T-helper 2 cell (primary cell): ENCODE measurements at places on chromosomes 1 and 21.
A peak's percentile ranks its signal among the peaks of the same experiment; 100 is the strongest.

DNA sequence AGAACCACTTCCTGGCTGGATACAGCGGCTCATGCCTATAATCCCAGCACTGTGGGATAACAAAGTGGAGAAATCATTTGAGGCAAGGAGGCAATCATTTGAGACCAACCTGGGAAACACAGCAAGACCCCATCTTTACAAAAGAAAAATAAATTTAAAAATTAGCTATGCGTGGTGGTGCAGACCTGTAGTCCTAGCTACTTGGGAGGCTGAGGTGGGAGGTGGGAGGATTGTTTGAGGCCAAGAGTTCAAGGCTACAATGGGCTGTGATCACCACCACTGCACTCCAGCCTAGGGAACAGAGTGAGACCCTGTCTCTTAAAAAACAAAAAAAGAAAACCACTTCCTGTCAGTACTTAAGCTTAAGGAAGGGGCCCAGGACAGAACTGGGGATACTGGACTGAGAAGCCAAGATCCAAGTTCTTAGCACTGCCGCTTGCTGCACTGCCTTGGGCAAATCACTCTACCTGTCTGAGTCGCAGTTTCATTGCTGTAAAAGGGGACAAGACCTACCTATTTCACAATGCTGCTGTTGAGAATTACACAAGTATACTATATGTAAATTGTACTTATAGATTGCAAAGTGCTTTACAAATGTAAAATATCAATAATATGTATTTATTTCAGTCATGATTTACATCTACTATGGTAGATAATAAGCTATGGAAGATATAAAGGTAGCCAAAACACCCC is 154.9 kb downstream of the RERE start:
- DNase-seq: no peak

- DNase-seq: no peak
Observed at GRCh38 chr1:84737590-84737989, 47.3 kb upstream of the SSX2IP start.

GRCh38 chr1:31154632-31155215 is 85.0 kb downstream of the NKAIN1 start:
- peak; percentile 2 for DNase-seq

DNA sequence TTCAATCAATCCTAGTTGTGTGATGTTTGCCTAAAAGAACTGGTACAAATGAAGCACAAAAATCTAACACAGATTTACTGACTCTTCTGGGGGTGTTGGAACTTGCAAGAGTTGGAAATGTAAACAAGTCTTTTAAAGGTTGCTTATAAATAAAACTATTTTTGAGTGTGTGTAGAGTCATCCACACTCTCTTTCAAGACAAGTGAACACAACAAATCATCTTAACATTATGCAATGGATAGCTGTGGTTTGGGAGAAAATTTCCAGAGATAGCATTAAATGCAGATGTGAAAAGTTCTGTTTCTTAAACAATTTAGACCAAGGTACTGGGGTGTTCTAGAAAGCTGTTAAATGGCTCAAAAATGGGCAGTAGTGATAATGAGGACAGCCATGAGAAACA is 28.7 kb downstream of the C1orf87 start:
- DNase-seq: no peak

- peak; percentile 25 for DNase-seq
Observed at GRCh38 chr1:247332215-247332622, 552 bp upstream of the ZNF496 start.

DNA sequence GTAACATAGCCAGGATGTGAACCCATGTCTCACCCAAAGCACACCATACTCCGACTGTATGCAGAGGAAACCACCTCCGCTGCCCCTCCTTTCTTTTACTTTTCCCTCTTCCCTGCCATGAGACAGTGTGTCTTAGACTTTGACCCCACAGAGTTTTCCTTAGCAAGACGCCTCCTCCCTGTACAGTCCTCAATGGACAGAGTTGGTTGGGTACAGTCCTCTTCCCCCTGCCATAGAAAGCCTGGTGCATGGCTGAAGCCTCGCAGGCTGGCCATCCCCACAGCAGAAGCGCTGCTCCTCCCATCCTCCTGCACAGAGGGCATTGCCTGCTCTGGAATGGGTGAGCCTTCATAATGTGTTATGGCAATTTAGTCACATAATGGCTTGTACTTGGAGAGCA is 127.9 kb downstream of the PLPP3 start:
- no peak for DNase-seq

DNA sequence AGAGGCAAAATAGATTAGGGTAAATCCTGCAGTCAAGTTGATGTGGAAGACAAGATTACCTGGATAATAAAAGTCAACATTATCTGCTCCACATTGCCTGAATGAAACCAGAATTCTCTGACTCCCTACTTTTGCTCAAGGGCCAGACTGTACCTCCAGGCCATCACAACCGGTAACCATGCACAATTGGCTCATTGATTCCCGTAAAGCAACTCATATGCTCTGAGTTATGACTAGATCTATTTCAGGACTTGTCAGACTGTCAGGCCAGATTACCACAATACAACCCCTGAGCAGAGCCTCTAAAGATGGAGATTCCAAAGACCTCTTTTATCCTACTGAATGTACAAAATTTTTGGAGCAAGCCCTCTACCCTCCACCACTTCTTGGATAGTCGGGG is 90.4 kb downstream of the ODF2L start:
- DNase-seq: no peak

DNA sequence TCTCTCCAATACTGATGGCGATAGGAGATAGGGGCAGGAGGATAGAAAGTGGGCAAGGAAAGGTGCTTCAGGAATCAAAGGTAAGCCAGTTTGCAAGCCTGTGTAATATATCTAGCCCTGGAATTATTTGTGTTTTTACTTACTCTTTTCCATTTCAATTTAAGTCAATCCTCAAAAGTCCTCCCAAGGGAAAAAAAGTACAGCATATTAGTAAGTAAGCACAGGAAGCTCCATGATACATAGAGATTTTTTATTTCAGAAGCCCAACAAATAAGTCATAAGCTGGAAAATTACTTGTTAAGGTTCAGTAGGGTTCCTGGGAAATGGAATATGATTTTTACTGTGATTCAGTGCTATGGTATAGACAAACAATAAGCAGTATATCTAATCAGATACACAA is 337.7 kb upstream of the DUSP10 start:
- DNase-seq: no peak

- DNase-seq: no peak
Observed at GRCh38 chr1:81812712-81813111, 12.0 kb downstream of the ADGRL2 start.

- no peak for DNase-seq
Observed at GRCh38 chr1:81805537-81806431, 5.0 kb downstream of the ADGRL2 start.

DNA sequence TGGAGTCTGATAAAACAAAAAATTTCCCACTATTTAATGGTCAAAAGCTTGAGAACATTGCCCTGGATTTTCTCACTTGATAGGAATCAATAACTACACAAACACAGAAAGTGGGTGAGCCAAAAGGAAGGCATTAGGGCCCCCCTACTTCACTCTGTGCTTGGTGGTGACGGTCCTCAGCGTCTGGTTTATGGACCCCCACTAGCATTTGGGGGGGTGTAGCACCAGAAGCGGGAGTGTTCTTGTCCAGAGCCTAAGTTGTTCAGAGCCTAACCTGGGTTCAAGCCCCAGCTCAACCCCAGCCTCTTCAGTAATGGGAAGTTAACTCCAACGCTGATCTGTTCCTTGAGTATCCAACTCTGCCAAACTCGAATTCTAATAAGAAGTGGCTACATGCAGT is 33.1 kb downstream of the STPG1 start:
- no peak for DNase-seq

DNA sequence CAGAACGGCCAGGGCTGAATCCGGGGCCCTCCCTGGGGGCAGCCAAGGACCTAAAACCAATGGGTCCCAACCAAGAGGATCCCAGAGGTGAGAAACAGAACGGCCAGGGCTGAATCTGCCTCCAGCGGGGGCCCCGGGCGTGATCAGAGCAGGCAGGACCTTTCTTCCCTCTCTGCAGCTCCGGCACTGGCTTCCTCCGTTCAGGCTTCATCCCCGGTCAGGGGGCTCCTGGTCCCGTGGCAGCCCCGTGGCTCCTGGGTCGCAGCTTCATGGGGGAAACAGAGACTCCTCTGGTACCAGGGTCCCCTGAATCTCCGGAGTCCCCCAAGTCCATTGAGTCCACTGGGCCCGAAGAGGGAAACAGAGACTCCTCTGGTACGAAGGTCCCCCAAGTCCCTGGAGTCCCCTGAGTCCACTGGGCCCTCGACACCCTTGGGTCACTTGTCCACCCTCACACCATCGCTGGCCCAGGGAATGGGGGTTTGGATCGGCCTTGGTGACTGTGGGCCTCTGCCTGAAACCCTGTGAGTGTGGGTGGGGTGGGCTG is 60.1 kb downstream of the PRKCZ start:
- no peak for DNase-seq

DNA sequence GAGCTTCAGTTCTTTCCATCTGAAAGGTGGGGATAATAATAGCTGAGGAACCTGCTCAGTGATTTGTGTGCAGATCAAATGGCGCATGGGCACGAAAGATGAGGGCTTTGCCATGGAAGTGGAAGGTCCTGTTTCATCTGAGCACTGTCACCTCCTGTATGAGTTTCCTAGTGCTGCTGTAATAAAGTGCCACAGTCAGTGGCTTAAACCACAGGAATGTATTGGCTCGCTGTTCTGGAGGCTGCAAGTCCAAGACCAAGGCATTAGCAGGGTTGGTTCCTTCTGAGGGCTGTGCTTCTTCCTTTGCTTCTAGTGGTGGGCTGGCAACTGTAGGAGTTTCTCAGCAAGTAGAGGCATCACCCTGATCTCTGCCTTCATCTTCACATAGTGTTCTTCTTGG is 51.1 kb upstream of the RBM15 start:
- DNase-seq: no peak

GRCh38 chr1:243850202-243850451 is at the start of gene AKT3:
AKT3 (minus strand) TSS chr1:243850243; CDS start chr1:243843170, 7,073 bp downstream.
- DNase-seq: no peak

DNA sequence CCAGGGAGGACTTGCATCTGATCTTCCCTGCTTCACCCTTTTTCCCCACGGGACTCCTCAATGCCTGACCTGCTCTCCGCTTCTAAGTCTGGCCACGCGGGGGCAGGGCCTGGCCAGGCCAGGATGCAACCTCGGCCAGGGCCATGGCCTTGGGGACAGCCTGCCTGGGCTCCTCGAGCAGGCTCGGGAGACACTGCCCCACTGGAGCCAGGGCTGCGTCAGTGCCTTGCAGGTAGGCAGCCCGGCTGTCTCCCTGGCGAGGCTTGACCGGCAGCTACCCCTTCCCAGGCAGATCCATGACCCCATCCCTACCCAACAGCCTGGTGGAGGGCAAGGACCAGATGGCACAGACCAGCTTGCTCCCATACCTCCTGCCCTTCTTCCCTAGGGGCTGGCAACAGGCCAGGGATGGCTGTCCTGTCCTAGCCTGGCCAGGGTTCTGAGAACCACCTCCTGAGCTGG is 2.7 kb upstream of the PRDM16 start:
- DNase-seq: no peak

DNA sequence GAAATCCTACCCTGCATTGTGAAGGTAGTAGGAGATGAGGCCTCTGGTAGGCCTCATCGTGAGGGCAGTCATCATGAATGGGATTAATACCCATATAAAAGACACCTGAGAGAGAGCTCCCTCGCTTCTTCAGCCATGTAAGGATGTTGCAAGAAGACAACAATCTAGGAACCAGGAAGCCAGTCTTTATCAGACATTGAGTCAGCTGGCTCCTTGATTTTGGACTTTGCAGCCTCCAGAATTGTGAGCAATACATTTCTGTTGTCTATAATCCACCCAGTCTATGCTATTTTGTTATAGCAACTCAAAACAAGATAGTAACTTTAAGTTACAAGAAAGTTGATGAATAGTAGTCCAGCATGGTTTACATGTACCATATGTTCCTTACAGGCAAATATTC is 208.5 kb downstream of the KCNT2 start:
- DNase-seq: no peak

DNA sequence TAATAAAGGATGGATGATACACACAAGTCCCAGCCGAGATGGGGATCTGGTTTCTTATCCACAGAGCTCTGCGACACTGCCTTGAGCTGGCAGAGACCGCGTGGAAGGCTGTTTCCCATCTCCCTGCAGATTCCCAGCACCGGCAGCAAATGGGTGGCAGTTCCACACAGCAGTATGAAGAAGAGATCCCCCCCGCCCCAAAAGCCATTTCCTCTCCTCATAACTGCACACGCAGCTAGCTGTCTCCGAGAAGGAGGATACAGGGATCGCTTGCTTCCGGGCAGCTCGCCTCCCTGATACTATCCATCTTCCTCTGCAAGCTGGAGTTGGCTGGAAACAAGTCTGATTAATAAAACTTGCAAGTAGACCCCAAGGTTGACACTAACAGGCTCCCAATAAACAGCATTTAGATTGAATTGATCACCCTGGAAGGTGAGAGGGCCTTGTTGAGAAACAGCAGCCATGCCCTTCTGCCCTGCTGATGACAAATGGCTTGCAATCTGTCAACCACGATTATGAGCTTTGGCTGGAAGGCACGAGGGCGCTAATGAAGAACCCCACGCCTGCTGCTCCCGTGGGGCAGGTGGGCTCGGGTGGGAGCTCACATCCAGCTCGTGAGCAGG is 642.3 kb downstream of the AJAP1 start:
- DNase-seq: no peak

DNA sequence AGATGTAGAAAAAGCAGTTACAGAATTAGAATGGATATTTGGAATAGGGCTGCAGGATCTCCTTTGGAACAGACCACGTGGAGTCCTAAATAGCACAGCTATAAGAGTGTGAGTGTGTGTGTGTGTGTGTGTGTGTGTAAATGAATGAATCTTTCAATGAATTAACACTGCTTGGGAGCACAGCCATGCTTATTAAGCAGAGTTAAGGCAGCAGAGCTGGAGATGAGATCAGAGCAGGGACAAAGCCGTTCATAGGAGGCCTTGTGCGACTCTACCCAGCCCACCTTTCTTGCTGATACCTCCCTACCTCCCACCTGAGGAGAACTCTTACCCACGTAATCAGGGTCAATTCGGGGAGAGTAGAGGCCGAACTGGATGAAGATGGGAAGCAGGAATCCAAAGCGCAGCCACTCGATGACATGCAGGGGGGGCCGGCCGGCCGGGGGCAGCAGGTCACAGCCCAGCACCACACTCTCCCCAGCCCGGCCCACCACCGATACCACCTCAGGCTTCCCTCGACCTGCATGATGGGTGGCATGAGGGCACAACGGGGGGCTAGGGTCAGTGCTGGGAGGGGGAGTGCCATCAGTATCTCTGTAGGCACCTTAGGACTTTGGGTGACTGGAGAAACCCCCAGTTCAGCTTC is 2.7 kb downstream of the IGSF9 start:
- DNase-seq: no peak

DNA sequence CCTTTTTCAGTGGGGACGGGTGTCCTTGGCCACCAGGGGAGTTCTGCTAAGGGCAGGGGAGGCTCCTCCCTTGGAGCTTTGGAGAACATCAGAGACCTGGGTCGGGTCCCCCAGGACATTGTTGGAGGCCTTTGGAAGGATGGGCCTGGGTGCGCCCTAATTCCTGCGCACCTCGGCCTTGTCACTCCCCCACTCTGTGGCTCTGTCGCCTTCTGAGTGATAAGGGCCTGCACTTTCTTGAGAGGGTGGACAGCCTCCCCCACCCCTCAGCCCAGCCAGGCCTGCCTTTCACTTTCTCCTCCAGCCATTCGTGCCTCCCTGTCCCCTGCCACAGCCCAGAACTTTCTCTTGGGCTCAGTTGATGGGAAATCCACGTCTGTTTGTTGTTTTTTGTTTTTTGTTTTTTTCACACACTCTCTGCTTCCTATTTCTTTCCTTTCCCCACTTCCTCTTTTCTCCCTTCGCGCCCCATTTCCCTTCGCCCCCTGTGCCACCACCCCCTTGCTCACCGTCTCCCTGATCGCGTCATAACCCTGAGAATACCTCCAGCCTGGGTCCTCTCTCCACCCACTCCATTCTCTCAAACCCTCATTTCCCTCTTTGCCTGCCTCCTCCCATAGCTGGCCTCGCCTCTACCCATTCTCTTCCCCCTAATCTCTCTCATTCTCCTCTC is 85.6 kb downstream of the PAX7 start:
- no peak for DNase-seq
